NCI-H187 treated with DMSO at 0.1 percent for 48 hours (cell line): ENCODE measurements at places on chromosomes 16 and 17.

GRCh38 chr16:47057630-47057993 lies 84.1 kb upstream of the DNAJA2 start:
- no peak for DNase-seq

- DNase-seq, result no peak
Measured at GRCh38 chr17:46930051-46930450, 7.1 kb downstream of the GOSR2 start.

GRCh38 chr16:69466547-69466946 lies 42.1 kb downstream of the CYB5B start:
- no peak for DNase-seq

DNA sequence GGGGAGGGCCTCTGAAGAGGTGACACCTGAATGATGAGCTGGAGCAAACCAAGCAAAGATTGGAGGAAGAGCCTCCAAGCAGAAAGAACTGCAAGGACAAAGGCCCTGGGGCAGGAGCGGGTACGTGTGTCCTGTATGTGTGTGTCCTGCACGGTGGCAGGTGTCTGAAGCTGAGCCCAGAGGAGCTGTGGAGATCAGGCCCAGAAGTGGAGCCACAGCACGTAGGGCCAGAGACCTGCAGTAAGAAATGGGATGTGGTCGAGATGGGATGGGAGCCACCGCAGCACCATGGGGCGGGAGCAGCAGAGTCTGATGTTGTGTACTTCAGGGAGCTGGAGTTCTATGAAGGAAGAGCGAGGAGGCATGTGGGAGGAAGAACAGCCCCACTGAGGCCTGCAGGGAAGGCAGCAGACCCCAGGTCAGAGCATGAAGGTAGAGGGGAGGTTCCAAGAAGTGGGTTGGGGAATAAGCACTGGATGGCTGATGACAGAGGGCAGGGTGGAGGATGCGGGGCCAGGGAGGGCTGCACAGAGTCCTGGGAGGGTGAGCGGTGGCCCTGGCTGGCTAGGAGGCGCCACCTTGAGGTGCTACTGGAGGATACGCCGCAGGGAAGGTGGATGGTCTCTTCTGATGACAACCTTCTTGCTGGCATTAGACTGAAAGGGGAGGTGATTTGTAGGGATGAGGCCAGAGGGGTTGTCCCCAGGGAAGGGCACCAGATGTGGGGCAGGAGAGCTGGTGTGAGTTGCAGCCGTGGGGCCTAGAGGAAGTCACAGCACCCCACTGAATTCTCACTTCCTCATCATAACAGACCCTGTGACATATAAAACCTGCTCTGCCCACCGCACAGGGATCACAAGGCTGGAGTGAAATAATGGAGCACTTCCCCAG lies 10.6 kb upstream of the CETP start:
- no peak for DNase-seq

- DNase-seq, result no peak
Measured at GRCh38 chr17:17035920-17036523, 6.2 kb upstream of the MPRIP start.

DNA sequence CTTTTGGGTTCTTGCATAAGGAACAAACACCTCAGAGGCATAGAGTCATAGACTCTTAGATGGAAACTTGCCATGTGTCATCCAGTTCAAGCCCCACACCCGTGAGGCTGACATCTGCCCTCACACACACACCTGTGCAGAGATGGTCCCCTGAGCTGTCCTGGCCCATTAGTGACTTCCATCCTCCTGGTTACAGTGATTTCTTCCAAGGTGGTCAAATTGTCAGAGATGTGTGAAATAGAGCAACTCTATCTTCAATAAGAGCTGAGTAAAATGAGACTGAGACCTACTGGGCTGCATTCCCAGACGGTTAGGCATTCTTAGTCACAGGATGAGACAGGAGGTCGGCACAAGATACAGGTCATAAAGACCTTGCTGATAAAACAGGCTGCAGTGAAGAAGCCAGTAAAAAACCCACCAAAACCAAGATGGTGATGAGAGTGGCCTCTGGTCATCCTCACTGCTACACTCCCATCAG lies 342.2 kb upstream of the TNRC6C start:
- no peak for DNase-seq

DNA sequence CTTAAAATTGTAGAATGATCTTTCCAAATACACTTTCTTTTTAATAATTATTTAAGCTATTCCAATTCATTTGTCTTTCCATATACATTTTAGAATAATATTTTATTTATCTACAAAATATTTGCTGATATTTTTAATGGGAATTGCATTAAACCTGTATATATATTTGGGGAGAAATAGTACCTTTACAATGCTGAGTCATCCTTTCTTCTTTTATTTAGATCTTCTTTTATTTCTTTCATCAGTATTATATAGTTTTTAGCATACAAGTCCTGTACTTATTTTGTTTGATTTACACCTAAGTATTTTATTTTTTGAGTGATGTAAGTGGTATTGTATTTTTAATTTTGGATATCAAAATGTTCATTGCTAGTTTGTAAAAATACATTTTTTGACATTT lies 639.5 kb upstream of the GOT2 start:
- no peak for DNase-seq

DNA sequence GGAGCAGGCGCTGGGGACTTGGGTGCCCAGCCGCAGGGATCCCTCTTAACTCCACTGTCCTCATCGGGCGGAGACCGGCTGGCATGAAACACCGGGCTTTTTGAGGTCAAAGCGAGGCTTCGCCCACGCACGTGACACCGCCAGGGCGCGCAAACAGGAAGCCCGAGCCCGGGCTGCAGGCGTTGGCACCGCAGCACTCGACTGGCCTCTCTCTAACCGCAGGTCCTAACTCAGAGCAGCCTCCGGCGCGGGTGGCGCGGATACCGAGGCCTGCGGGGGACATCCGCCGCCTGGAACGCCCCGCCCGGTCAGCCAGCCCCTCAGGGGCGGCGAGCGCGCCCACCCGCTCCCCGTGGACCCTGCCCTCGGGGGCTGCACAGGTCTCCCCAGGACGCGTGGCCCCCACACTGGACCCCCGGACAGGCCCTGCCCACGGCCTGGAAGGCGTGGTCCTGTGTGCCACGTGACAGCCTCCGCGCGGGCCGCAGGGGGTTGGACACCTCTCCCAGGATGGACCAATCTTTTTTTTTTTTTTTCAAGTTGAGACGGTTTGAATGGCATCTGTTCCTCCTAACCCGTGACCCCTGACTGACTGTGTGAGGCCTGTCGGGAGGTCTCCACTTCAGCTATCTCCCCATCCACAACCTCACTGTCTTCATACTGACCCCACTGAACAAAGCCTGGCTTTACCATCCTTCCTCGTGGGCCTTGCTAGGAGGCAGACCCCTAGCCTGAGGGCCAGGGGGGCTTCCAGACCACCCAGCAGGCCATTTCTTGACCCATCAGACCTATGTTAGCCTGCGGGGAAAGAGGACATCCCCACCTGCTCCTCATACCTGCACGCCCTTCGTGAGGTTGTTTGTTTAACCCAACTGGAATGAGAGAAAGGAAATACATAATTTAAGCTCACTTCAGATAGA lies 8.4 kb upstream of the SLC47A2 start:
- no peak for DNase-seq

DNA sequence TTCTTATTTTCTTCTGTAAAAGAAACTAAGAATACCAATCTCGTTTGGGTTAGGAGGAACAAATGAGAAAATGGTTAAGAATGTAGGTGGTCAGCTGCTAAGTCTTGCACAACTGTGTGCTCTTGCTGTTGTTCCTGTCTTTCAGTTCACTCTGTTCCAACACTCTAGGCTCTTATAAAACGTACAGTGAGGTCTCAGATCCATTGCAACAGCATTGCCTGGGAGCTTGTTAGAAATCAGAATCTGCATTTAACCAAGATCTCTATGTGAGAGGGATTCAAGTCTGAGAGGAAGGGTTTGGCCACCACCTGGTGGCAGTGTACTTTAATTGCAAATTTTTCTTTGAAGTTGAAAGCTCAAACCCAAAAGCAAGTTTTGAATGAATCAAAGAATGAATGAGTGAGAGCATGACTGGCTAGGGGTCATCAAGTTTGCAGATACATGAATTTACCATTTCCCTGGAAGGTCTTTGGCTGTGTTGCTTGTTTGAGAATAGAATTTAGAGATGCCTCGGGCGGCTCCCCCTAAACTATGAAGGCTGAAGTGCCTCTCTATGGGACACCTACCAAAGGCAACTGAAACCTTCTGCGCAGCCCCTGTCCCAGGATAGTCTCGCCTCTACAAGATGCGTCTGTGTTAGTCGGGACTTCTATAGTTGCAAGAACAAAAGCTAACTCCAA lies 2.5 kb downstream of the ALOX15B start:
- no peak for DNase-seq

- no peak for DNase-seq
Measured at GRCh38 chr16:26729951-26730541, 336.7 kb upstream of the C16orf82 start.

- DNase-seq, result no peak
Measured at GRCh38 chr17:74728702-74729075, 8.4 kb upstream of the RAB37 start.
